ENCODE measurements at places on chromosomes 11 and 22.

- no peak for DNase-seq
These were observed 76.3 kb downstream of the CYB5R2 start for GRCh38 chr11:7596975-7597391.

DNA sequence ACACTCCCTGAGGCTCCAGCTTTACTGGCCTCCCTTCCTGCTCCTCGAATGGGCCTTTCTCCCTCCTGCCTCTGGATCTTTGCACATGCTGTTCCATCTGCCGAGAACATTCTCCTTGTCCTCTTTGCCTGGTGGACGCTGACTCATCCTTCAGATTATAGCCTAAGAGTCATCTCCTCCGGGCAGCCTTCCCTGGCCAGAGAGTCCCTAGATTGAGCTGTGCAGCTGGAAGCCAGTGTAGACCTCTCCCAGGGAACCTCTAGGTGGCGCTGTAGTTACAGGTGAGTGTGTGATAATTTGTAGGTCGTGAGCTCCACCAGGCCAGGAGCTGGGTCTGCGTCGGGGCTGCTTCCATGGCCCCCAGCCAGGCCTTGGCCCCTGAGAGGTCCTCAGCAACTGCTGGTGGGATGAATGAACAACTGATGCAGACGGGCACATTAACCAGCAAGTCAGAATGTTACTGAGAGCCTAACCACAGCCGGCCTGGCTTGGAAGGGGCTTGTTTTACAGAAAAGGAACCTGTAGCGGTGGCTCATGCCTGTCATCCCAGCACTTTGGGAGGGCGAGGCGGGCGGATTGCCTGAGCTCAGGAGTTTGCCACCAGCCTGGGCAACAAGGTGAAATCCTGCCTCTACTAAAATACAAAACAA is 8.7 kb downstream of the PNPLA5 start:
- DNase-seq: peak; percentile 35

DNA sequence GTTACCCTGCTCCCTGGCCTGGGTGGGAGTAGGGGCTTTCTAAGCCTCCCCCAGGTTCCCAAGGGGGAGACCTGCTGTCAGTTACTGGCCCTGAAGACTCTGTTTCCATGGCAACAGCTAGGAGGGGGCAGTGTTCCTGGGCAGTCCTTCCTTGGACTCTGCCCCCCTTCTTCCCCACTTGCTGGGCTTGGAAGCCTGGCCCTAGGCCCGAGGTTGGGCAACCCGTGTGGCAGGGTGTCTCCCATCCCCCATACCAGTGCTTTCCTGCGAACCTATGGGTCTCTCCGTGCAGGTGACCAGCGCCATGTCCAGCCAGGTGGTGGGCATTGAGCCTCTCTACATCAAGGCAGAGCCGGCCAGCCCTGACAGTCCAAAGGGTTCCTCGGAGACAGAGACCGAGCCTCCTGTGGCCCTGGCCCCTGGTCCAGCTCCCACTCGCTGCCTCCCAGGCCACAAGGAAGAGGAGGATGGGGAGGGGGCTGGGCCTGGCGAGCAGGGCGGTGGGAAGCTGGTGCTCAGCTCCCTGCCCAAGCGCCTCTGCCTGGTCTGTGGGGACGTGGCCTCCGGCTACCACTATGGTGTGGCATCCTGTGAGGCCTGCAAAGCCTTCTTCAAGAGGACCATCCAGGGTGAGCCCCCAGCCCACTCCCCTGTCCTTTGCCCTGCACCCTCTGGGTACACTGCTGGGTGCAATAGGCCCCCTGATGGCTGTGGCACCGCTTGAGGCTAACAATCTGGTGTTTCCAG is 1.7 kb downstream of the ESRRA start:
- DNase-seq: no peak

DNA sequence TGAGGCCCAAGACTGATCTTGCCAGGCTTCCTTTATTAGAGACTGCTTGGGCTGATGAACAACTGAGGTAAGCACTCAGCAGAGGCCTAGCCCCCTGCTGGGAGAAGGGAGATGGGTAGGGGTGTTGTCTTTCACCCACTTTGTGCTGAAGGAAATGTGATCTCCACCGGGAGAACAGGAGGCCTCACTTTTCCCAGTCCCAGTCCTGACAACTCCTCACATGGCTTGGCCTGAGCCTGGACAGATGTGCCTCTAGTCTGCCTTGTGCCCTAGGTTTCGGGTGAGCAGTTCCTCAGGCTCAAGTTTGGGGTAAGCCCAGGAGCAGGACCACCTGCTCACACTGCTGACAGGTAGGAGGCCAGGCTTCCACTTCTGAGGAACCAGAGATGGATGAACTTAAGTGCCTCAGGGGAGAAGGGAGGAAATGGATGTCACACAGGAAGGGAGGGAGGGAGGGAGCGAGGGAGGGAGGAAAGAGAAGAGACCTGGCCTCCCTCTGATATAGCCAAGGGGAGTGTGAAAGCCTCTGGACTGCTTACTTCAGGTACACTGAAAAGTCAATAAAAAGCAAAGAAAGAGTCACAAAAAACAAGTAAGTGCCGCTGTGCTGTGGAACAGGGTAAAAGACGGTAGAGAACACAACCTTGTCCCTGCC is 8.1 kb downstream of the CLPB start:
- no peak for DNase-seq

GRCh38 chr22:17422736-17423343 is 53.6 kb downstream of the CECR2 start:
- no peak for DNase-seq

DNA sequence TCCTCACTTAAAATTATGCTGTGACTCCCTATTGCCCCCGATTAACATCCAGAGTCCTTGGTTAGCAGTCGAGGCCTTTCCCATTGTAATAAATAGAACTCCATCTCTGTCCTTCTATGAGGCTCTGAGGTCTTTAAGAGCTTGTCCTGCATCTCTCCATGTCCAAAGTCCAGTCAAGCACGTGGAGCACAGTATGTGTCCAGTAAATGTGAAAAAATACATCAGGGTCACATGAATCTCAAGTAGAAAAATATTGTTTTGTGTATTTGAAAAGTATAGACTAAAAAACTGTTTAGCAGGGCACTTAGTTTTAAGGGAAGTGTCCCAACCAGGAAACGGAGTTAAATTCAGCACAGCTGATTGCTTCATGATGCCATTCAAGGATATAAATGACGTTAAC is 298.8 kb upstream of the TENM4 start:
- DNase-seq: no peak

DNA sequence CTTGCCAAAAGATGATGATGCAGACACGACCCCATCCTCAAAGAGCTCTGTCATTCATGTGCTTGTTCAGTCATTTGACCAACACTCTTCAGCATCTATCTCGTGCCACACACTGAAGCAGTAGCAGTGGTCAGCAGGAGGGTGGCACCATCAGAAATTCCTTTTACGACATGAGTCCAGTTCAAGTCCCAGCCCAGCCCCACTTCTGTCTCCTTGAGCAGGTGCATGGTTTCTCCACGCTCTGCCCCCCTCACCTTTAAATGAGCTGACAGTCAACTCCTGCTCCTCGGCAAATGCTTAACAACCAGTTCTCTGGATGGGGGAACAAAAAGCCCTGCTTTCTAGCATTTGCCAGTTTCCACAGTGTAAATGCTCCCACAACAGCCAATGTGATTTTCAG is 60.9 kb downstream of the SYN3 start:
- no peak for DNase-seq

DNA sequence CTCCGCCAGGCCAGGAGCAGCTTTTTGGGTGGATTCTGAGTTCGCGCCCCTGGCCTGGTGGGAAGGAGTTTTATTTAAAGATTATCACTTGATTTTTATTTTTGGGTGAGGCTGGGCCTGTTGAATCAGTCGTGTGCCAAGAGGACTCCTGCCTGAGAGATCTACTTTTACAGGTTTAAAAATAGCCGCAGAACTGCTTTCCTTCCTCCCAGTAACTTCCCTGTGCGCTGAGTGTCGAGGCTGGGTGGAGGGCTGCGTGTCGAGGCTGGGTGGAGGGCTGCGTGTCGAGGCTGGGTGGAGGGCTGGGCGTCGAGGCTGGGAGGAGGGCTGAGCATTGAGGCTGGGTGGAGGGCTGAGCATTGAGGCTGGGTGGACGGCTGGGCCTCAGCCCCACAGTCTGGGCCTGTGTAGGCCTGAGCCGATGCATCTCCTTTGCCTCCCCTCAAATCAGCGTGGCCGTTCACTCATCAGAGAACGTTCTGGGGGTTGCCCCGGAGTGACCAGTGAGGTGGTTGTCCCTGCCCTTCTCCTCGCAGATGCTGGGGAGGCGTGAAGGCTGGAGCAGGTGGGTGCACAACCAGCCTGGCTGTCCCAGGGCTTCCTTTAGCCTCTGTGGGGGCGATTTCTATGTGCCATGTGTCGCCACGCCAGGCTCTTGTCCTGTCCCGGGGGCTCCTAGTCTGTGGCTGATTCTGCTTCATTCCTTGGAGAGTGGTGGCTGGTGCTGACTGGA is 30.1 kb downstream of the GRAMD4 start:
- no peak for DNase-seq

DNA sequence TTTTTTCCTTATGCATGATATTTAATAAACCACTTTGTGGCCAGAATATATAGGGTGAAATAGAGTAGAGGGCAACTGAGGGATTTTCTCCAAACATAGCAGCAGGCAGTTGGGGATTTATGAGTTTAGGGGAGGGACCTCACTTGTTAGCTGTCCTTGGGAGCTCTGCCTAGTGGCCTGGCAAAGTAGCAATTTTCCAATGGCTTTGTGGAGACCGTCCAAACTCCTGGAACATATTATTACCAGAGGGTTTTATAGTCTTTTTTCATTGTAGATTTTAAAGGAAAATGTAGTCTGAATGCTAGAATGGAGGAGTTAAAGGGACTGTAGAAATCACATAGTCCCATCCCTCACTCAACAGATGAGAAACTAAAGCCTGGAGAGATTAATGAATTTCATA is 32.3 kb downstream of the AMOTL1 start:
- no peak for DNase-seq

DNA sequence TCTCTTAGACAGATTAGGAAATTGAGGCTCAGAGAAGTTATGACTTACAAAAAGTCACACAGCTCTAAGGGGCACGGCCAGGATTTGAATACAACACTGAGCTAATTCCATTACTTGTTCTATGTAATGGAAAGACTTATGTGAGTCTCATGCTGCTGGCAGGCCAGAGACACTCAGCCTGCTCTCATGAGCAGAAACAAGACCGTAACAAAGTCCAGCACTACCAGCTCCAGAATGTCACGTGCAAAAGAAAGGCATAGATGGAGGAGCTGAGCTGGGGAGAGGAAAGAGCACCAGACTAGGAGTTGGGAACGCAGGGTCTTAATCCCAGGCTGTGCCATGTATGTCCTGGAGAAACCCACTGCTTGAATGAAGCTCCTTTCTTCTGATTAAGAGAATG is 1.8 kb downstream of the CHRDL2 start:
- no peak for DNase-seq

GRCh38 chr11:19730373-19730772 is 17.7 kb downstream of the NAV2 start:
- DNase-seq: no peak

- DNase-seq: no peak
These were observed 24.0 kb downstream of the TNKS1BP1 start for GRCh38 chr11:57300785-57301184.

- DNase-seq: no peak
These were observed 29.1 kb downstream of the CSF2RB start for GRCh38 chr22:36942556-36942955.

- DNase-seq: peak; percentile 11
These were observed 59.0 kb downstream of the CEP57 start for GRCh38 chr11:95849087-95849825.

DNA sequence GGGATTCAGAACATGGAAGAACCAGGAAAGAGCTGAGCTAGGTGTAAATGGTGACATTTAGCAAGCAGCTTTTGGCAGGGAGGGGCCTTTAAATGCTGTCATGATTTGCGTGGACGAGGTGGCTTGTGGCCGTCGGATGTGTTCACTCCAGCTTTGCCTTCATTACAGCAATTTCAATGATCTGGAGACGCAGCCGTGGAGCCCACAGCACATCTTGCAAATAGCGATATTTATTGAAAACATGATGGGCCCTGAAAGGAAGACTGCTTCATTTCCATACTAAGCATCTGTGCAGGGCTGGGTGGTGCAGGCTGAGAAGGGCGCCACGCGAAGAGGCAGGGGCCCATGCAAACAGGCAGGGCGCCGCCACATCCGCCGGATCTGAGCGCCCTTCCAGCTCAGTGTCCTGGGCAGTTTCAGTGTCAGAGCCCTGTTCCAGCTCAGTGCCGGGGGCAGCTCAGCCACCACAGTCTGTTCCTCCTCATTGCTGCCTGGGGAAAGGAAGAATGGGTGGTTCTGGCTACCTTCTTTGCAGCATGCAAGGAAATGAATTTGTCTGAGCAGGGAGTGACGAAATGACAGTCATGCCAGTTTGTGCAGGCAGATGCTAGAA is 111.1 kb upstream of the TTC12 start:
- no peak for DNase-seq

DNA sequence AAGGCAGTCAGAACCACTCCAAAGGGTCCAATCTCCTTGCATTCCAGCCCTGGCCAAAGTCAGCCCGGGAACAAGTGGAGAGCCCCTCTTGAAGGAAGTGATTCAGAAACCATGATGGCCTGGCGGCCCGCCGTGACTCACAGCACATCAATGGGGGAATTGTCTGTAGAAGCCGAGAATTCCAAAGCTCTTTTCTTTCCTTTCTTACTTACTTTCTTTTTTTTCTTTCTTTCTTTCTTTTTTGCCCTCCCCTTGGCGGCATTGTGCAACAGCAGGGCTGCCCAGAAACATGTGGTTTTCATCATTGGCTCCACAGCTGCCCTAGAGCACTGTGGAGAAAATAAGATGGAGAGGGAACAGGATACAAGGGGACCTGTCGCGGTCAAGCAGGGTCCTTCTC is 140.2 kb upstream of the TIMP3 start:
- no peak for DNase-seq

GRCh38 chr11:793556-793955 is 3.7 kb upstream of the CEND1 start:
- DNase-seq: no peak

DNA sequence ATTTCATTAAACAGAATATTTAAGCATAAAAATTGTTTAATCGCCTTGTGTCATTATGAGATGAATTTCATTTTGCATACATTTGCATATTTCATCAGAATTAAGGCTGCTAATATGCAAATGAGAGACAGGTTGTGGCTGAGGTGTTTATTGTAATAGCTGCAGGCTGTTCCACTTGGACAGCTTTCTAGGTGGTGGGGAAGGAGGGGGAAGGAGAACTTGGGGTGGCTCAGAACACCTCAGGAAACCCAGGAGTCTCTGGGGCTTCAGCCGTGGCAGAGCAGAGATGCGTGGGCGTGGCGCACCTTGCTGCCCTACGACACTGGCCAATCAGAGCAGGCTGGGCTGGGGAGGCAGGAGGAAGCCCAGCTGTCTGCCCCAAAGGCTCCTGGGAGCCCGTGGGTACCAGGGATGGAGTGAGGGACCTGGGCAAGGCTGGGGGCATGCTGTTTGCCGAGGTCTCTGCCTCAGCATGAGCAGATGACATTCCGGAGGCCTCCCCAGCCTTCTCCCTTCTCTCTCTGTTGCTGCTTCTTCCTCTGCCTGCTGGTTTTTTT is 542.9 kb downstream of the MN1 start:
- DNase-seq: no peak

Data from CD4-positive, alpha-beta T cell treated with Interleukin-4 for 4 hours (primary cell).